Neural progenitor cell (in vitro differentiated cells): ENCODE measurements at places on chromosomes 16 and 17.

- DNase-seq = no peak
These were observed 19.2 kb downstream of the FMNL1 start for GRCh38 chr17:45240905-45241327.

GRCh38 chr16:12142157-12142556 lies 165.6 kb downstream of the SNX29 start:
- DNase-seq = no peak

DNA sequence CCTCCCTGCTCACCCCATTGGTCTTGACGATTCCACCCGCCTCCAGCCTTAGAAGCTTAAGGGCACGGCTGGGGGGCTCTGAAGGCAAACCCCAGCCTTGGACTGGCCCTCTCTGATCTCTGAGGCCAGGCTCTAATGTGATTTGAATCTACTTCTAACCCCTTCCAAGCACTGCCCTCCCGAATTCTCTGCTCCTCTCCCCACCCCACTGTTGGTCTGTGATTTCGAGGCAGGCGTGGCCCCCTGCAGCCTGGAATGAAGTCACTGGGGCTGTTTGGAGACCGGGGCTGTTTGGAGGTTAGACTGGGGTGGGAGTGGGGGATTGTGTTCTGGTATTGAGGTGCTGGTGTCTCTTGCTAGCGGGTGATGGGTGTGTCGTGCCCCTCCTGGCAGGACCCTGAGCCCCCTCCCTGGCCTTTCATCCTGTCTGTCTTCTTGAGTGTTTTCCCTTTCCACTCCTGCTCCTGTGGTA lies 2.2 kb downstream of the GRB7 start:
- peak; percentile 18 for DNase-seq

GRCh38 chr17:51703361-51704341 lies 443.3 kb downstream of the UTP18 start:
- DNase-seq = no peak

DNA sequence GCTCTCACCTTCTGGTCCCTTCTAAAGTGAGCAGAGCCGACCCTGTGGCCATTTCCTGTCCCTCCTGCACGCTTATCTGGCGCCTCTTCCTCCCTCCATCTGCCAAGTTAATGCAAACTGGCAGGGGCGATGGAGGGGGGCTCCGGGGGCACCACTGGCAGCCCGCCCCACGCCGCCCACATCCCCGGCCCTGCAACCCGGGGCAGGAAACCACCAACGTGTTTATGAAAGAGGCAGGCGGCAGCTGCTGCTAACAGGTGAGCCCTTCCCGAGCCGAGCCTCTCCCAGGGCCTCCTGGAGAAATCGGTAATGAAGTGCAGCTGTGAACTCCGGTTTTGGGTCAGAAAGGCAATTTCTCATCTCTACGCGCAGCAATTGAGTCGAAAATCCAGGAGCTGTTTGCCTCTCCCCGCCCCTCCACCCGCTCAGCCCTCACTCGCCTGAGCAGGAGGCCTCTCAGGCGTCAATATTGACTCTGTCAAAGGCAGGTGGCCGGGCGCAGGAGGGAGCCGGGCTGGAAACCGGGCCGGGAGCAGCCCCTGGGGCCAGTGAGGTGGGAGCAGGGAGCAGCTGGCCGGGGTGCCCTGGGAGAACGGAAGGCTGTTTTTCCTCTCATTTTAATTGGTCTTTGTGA lies 164.4 kb upstream of the GSE1 start:
- no peak for DNase-seq

DNA sequence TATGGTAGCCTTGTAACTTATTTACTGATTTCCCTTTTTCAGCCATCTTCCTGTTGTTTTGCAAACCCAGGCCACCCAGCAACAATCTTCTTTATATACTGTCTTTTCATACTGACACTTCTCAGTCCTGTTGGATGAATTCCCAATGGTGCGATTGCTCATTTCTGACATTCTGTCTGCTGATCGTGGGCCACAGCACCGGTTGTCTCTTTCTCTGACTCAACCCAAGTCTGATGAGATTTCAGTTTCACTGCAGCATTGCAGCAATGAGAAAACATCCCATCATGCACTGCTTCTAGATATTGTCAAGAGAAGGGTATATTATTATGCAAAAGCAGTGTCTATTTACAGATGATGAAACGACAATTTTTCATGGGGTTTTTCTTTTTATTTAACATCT lies 349.2 kb upstream of the HSBP1 start:
- DNase-seq = no peak

DNA sequence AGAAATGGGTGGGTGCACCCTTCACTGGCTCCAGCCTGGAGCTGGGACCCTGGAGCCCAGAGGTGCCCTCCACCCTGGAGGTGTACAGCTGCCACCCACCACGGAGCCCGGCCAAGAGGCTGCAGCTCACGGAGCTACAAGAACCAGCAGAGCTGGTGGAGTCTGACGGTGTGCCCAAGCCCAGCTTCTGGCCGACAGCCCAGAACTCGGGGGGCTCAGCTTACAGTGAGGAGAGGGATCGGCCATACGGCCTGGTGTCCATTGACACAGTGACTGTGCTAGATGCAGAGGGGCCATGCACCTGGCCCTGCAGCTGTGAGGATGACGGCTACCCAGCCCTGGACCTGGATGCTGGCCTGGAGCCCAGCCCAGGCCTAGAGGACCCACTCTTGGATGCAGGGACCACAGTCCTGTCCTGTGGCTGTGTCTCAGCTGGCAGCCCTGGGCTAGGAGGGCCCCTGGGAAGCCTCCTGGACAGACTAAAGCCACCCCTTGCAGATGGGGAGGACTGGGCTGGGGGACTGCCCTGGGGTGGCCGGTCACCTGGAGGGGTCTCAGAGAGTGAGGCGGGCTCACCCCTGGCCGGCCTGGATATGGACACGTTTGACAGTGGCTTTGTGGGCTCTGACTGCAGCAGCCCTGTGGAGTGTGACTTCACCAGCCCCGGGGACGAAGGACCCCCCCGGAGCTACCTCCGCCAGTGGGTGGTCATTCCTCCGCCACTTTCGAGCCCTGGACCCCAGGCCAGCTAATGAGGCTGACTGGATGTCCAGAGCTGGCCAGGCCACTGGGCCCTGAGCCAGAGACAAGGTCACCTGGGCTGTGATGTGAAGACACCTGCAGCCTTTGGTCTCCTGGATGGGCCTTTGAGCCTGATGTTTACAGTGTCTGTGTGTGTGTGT lies 46.8 kb downstream of the IL21R start:
- DNase-seq = no peak

- peak; percentile 78 for DNase-seq
These were observed 35.8 kb upstream of the BCAS3 start for GRCh38 chr17:60641810-60642220.

DNA sequence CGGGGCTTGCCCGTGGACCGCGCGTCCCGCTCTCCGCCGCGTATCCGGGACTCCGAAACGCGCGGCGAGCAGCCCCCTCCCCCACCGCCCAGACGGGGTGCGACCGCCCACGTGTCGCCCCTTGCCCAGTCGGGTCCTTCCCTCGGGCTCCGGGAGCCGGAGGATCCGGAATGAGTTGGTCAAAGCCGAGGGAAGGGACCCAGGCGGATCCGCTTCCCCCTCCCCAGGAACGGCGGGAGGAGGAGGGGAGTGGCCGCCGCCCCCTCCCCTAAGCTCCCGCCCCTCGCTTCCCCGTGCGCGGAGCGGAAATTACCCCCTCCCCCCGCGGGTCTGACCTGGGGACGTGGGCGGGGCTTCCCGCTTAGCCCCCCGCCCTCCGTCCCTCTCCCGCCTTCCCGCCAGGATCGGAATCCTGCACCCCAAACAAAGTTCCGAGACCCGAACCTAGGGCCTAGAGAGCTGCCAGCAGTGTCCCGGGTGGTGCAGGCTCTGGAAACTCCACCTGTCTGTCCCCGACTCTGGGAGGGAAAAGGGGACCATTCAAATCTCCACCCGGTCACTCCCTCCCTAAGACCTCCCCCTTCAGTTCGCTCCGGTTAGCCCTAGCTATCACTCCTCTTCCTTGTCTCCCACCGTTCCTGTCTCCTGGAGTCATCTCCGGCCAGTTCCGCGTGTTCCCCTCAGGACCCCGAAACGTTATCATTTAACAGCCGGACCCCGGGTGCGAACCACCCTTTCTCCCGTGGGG lies 1.0 kb upstream of the IGF2BP1 start:
- DNase-seq = peak; percentile 97

- no peak for DNase-seq
These were observed 20.9 kb downstream of the HSD11B2 start for GRCh38 chr16:67451704-67452435.
